ENCODE measurements at places on chromosomes 3 and 15.

GRCh38 chr3:10162185-10162584, 2.5 kb upstream of the IRAK2 start:
- no peak for DNase-seq

DNA sequence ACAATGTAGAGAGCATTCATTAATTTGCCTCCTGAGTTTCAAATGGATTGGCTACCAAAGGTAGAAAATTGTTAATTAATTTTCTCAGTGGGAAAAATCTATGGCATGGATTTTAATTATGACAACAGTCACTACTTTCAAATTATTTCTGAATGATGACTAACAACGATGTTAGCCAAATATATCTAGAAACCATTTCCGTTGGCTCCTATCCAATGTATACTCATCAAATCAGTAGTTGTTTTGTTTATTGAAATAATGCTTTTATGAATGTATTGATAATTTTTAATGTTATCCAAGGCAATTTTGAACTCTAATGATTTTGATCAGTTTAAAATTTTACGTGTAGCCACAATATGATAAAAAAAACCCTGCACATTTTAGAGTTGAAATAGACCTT, 333.4 kb downstream of the NAALADL2 start:
- DNase-seq, result no peak

DNA sequence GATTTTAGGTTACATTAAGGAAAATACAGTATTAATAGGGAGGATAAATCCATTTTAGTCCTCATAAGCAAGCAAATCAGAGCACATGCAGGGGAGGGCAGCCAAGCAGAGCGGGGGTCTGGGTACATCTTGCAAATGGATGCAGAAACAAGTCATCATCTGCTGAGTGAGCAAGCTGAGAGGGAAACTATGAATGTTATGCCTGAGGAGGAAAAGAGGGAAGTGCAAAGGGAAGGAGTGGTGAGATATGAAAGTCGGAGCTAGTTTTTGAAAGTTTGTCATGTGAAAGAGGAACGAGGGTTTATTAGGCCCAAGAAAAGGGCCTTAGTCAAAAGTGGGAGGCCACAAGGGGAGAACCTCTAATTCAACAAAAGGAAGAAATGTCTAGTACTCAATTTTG, 15.4 kb downstream of the PTX3 start:
- no peak for DNase-seq

- no peak for DNase-seq
These were observed 97.1 kb downstream of the TMEM108 start for GRCh38 chr3:133135306-133135705.

DNA sequence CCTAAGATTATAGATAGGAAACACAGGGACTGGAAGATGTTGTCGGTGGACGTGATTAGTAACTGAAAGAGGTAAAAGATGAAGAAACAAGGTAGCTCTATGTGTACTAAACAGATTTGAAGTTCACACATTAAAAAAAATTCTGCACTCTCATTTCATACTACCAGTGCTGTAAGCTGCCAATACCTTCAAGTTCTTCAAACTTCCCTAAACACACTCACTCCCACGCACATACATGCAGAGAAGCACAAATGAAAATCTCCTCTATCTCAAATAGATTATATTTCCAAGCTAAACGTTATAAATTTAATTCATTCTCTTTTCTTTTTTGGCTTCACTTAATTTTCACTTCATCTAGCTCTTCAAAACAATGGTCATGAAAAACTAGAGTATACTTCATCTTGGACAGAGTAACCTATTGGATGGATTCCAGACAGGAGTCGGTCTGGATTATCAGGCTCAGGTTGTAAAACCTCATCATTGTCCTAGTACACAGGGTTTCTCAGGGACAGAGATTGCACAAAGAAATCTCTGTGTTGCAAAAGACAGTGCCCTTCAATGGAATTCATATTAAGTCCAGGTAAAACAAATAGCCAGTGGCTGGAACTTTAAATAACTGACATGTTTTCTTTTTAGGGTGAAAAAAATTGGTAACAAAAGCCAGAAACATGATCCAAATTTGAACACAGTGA, 408.1 kb upstream of the ZNF385D start:
- no peak for DNase-seq

DNA sequence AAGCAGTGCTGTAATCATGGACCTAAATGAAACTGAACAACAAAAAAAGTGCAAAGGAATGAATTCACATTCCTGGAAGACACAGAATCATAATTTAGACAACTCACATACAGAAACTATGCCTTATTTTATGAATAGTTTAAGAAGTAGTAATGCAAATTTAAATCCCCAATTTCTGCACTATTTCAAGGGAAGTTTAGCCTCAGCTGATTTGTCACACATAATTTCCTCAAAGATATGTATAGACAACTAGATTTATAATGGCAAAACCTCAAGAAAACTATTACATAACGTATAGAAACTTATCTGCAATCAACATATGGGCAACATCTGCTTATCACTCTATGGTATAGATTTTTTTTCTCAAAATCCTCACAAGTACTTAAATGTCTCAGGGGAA, 7.8 kb upstream of the PTX3 start:
- no peak for DNase-seq

Measured in esophagus squamous epithelium (tissue), 5 donors.